ENCODE measurements at places on chromosomes 16 and 17.

DNA sequence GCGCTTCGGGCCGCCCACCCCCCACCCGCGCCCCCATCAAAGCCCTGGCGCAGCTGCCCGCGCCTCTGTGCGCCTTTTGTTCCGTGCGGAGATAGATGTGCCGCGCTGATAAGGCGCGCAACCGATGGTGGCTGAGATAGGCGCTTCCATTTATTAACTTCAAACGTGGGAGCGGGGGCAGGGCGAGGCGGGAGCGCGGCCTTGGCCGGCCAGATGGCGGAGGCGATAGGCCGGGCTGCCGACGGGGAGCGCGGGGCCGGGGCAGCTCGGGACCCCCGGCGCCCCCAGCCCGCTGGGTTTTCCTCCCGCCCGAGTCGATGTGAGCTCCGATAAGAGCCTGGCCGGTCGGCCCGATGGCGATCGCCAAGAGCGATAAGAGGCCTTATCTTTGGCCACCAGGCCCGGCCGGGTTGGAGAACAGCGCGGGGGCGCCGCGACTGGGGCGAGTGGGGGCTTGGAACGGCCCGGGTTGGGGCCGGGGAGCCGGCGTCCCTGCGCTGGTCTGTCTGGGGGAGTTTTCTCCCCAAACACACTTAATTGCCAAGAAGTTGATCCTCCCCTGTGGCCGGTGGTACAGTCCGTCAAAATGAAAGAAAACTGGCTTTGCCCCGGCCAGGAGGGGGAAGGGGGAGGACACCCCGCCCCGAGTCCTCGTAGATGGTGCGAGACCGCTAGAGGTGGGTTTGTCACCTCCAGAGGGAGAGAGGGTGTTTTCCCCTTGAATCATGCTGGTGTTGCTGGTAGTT is 2.7 kb downstream of the ZFPM1 start:
- peak; percentile 70 for ATAC-seq

DNA sequence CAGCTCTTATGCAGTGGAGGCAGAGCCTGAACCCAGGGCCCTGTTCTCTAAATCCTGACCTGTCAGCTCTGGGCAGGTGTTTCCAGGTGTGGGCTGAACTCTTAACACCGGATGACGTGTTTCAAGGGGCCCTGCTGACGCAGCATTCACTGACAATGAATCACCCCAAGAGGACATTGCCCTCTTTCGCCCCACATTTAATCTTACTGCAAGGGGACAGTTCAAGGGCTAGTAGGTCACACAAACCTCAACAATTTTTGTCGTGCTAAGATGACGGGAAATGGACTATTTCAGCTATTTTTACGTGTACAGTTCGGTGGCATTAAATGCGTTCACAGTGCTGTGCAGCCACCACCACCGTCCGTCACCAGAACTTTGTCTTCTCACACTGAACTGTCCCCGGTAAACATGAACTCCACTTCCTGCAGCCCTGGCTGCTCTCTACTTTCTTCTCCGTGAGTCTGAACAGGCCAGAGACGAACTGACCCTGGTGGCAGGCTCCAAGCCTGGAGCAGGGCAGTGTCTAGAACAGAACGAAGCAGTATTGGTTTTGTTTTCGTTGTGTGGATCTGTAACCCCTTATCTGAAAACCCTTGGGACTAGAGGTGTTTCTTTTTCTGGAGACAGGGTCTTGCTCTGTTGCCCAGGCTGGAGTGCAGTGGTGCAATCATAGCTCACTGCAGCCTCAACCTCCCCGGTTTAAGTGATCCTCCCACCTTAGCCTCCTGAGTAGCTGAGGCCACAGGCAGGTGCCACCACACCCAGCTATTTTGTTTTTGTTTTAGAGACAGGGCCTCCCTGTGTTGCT is 88.4 kb upstream of the CIBAR2 start:
- no peak for ATAC-seq

DNA sequence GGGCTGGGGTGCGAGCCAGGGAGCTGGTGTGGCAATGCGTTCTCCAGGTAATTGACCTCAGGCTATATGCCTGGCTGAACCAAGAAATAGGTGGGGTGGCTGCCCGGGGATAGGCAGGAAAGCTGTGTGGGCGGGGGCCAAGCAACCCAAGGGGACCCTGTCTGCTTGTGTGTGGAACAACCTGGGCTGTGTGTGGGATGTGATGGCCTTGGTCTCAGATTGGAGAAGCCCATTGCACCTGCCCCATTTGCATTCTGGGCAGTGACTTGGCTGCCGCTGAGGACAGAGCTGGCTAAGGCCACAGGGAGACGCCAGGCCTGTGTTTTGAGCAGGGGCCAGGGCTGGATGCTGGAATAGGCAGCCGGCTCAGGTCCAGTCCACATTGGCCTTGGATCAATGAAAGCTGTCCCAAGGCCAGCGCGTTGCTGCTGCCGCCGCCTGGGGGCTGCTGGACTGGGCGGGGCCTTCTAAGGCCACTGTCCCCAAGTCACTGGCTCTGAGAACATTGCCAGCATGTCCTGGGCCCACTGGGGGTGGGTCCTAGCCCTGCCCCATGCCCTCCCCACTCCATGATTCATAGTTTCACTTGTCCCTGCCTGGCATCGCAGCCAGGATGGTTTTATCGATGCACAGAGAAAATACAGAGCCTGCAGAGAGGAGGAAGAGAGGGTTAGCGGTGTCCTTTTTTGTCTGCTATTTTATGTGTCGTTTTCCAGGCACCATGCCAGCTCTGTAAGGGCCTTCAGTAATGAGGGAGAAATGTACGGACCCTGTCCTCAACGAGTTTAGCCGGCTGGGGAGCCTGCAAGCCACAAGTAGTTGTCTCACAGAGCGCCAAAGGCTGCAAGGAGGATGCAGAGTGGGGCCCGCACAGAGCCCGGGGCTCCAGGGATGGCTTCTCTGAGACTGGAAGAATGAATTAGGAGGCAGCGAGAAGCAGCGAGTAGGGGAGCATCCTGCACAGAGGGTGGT is 43.9 kb downstream of the NKD1 start:
- no peak for ATAC-seq

GRCh38 chr16:84115919-84116719 is 623 bp downstream of the MBTPS1 start:
- ATAC-seq = peak; percentile 52

- ATAC-seq = no peak
These were observed 9.9 kb downstream of the C16orf86 start for GRCh38 chr16:67676516-67676915.

GRCh38 chr17:17742133-17742621 is 60.9 kb downstream of the RAI1 start:
- no peak for ATAC-seq

DNA sequence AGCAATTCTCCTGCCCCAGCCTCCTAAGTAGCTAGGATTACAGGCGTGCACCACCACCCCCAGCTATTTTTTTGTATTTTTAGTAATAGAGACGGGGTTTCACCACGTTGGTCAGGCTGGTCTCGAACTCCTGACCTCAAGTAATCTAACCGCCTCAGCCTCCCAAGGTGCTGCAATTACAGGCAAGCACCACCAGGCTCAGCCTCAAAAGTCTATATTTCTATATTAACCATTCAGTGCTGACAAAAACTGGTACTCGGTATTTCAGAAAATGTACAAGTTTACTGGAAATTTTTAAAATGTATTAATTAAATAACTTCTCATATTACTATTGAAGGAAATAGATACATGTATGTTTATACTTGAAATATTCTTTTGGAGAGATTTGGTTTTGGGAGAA is 1.4 kb upstream of the HEXD start:
- no peak for ATAC-seq

DNA sequence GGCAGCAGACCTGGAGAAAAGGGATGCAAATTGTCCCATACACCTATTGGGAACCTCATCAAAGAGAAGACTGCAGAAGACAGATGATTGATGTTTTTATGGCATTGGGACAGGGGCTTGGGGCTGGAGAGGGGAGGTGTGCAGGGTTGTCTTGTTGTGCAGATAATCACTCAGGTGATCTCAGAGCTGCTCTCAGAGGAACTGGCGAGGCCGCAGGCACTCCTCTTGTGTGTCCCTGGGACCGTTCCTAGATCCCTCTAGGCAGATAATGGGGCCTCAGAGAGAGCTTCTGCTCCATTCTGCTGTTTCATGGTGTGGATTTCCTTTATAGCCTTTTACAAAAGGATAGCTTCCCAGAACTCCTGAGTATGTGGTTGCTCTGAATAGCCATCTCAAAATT is 1.6 kb downstream of the RNF213 start:
- no peak for ATAC-seq

- no peak for ATAC-seq
These were observed 83.1 kb upstream of the IRX6 start for GRCh38 chr16:55240888-55241287.

DNA sequence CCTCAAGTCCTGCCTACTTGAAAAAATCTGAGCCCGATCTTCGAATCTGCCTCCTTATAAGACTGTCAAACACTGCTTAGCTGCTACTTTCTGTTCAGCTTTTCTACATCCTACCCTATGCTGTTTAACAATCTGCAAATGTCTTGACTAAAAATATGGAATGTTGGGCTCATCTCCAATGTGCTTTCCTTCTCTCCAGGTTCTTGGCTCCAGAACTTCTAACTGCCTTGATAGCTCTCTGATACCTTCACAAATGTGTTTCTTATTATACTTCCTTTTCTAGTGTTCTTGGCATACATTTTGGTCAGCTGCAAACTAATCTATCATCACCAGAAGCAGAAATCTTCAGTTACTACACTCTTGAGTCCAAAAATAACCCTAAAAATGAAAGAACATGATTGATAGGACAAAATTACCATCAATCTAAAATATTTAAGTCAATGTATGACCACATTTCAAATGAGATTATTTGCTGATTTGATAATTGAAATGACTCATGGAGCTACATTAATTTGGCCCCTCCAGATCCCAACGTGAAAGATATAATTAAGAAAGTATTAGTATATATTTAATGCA is 372.3 kb upstream of the MON1B start:
- no peak for ATAC-seq

DNA sequence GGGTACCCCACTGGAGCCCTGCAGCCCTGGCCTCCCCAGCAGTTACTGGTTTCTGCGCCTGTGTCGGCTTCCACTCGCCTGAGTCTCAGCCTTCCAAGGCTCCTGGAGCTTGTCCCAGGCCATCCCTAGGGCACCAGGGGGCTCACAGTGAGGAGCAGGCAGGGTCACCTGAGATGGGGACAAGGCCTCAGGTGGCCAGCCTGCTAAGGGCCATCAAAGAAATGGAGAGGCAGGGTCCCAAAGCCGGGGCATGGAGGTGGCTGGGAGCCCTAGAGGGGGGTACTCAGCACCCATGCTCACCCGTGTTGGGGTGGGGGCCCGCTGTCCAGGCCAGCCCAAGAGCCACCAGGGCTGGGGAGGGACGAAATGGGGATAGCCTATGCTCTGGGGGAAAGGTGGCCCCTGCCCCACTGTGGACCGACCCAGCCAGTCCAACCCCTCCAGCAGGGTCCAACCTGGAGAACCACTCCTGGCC is 1.3 kb downstream of the FASN start:
- ATAC-seq = no peak

DNA sequence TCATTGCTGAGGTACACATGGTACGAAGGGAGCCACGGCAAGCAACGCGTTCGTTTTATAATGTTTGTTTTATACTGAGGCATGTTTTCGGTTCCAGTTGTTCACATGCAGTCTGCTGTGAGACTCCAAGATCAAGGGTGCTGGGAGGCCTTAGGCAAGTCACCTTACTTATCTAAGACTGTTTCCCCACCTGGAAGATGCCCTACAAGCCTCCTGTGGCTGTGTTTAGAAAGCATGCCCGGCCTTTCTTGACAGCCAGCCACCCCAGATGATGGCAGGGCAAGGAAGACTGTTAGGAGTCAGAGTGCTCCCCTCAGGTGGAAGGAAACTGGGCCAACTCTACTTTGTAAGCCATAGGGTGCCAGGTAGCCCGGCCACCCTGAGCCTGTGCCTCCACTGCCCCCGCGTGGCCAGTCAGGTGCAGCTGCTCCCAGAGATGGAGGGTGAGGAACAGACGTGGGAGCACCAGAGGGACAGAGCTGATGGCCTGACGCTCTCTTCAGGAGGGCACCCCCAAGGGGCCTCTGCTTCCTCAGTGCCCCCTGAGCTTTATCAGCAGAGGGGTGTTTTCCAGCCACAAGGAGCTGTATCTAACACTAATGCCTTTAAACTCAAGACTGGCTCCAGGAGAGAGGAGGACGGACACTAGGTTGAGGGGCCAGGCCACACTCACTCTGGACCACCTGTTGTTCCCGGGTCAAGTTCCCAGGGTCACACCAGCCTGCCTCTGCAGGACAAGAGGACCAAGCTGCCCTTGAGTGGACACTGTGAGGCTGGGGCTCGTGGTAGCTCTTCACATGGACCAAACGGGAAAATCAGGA is 5.4 kb downstream of the NAT9 start:
- peak; percentile 91 for ATAC-seq

DNA sequence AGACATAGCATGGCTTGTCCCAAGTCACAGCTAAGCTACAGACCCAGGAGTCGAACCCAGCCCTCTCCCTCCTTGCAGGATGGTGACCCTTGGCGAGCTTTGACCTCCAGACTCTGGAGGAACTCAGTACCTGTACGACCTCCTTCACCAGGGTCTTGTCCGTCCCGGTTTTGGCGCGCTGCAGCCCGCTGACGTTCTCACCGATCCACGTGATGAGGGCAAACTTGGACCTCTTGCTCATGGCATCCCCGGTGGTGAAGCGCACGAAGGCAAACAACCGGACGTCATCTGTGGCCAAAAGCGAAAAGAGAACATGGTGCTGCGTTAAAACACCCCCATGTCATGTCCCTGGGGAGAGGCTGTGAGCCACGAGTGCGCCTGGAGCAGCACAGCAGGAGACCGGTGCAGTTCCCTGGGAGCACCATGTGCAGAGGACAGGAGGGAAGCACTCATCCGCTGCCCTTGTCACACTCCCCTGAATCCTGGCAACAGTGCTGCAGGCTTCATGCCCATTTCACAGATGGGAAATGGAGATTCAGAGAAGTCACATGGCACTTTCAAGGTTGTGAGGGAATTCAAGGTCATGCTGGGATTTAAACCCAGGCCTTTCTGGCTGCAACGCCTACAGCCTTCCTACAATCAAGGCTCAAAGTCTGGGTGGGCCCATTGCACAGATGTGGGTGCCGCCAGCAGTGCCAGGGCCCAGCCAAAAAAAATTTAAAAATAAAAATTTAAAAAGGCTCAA is 27.7 kb downstream of the COTL1 start:
- no peak for ATAC-seq

DNA sequence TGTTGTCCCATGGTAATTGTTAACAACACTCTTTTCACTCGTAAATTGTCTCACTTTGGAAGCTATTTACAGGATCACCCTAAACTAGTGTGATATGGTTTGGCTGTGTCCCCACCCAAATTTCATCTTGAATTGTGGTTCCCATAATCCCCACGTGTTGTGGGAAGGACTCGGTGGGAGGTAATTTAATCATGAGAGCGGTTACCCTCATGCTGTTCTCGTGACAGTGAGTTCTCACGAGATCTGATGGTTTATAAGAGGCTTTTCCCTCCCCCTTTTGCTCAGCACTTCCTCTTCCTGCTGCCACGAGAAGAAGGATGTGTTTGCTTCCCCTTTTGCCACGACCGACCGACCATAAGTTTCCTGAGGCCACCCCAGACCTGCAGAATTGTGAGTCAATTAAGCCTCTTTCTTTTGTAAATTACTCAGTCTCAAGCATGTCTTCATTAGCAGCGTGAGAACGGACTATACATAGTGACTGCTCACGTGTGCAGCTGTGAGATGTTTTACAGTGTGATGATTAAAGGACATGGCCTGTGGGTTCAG is 34.4 kb downstream of the DNAH3 start:
- ATAC-seq = peak; percentile 25
